ENCODE measurements at places on chromosomes 1 and 21.

DNA sequence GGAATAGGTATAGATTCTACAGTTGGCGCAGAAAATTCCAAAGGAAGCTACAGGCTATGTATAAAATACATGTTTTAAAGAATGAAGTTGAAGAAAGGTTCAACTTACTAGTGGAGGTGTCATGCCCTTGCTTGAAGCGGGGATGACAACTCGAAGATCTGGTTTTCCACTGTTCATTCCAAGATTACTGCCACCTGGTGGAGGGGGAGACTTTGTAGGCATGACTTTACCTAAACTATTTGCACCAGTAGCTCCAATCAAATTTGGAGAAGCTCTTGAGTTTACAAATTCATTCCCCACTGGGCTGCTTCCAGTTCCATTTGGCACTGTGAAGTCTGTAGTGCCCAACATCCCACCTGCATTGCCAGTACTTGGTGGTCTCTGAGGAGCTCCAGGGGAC is 81.7 kb downstream of the AXDND1 start:
- peak; percentile 15 for DNase-seq

GRCh38 chr1:229859026-229859425 is 208.0 kb upstream of the GALNT2 start:
- DNase-seq = no peak

DNA sequence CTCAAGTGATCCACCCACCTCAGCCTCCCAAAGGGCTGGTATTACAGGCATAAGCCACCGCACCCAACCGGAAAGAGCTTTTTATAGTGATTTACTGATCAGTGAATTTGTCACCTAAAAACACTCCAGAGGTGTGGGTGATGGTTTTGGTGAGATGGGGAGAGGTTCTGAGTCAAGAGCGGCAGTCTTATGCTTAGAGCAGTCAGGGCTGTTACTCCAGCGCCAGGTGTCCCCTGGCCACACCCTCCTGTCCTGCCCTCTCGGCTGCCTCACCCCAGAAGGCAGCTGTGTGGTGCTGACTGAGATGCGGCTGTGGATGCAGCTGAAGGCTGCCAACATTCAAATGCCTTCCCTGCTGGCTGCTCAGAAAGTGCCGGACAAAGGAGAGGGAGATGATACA is 94.5 kb upstream of the LPGAT1 start:
- no peak for DNase-seq

- no peak for DNase-seq
Measured at GRCh38 chr1:230544758-230545157, 97.5 kb upstream of the COG2 start.

DNA sequence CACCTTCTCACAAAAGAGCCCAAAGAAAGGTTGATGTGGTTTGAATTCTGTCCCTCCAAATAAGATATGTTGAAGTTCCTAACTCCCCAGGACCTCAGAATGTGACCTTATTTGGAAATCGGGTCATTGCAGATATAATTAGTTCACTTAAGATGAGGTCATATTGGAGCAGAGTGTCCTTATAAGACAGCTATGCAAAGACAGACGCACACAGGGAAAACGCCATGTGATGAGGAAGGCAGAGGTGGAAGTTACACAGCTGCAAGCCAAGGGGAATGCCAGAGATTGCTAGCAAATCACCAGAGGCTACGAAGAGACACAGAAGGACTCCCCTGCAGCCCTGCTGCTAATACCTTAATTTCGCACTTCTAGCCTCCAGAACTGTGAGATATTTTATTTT is 5.2 kb upstream of the ABCB10 start:
- no peak for DNase-seq

GRCh38 chr1:7985851-7986612 is 24.5 kb downstream of the PARK7 start:
- DNase-seq = no peak

- no peak for DNase-seq
Measured at GRCh38 chr1:47351305-47351704, 17.7 kb downstream of the CMPK1 start.

- DNase-seq = no peak
Measured at GRCh38 chr1:109914587-109915240, 4.1 kb downstream of the CSF1 start.

DNA sequence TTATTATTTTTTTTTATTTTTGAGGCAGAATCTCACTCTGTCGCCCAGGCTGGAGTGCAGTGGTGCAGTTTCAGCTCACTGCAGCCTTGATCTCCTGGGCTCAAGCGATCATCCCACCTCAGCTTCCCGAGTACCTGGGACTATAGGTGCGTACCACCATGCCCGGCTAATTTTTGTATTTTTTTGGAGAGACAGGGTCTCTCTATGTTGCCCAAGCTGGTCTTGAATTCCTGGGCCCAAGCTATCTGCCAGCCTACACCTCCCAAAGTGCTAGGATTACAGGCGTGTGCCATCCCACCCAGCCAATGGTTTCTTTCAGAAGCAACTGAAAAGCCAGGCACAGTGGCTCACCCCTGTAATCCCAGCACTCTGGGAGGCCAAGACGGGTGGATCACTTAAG is 2.3 kb downstream of the KRTCAP2 start:
- DNase-seq = no peak

DNA sequence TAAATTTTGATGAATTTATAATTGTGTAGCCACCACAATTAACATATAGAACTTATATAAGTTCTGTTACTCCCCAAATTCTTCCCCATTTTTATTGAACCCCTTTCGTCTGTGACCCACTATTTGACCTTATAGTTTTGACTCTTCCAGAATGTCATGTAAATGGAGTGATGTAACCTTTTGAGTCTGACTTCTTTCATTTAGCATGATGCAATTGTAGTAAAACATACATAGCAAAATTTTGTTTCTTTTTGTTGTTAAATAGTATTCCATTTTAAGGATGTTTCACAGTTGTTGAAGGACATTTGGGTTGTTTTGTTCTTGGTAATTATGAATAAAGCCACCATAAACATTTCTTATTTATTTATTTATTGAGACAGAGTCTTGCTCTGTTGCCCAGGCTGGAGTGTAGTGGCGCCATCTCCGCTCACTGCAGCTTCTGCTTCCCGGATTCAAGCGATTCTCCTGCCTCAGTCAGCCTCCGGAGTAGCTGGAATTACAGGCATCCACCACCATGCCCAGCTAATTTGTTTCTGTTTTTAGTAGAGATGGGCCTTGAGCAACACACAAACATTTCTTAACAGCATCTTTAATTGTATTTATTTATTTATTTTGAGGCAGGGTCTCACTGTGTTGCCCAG is 33.6 kb downstream of the RPRD2 start:
- no peak for DNase-seq

DNA sequence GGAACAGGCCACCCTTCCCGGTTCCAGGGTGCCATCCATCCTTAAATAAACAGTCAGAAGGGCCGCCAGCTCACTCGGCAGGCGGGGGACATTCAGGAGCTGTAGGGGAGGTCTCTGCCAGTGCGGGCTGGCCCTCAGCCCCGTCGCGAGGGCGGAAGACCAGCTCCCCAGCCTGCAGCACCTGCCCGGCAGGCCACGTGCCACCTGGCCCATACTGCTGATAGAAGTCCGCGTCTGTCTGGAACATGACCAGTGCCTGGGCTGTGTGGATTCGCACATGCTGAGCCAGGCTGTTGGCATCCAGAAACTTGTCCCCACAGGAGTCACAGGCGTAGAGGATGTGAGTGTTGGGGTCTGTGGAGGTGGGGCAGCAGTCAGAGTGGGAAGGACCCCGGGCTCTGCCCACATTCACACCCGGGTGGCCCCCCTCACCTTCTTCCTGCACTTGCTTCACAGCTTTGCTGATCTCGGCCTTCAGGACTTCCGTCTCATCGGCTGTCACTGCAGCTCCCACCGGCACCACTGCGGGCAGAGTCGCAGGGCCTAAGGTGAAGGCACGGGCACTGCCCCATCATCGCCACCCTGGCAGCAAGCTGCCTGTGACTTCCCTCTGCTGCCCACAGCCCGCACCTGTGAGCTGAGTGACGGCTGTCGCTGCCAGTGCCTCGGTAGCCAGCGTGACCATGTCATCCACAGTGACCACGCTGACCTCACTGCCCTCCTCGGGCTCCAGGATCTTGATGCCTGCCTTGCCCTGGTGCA is 33.8 kb downstream of the ZBTB17 start:
- DNase-seq = peak; percentile 3

GRCh38 chr1:44947774-44948311 is 38.6 kb downstream of the EIF2B3 start:
- no peak for DNase-seq

DNA sequence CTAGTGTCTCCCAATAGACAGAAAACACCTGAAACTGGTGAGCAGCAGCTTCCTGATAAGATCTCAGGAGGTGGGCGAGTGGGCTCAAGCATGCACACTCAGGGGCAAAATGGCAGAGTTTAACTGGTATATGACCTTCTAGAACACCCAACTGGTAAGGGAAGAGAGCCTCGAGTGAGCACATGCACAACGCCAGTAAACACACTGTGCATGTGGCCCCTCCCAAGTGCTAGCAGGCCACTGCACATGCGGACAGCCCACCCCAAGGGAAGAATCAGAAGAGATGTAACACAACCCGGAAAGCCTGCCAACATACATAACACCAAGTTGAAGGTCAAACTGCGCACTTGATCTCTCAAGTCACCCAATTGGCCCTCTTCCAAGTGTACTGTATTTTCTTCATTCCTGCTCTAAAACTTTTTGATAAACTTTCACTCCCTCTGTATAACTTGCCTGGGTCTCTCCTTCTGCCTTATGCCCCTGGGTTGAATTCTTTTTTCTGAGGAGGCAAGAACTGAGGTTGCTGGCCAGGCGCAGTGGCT is 138.2 kb downstream of the GLUL start:
- no peak for DNase-seq

DNA sequence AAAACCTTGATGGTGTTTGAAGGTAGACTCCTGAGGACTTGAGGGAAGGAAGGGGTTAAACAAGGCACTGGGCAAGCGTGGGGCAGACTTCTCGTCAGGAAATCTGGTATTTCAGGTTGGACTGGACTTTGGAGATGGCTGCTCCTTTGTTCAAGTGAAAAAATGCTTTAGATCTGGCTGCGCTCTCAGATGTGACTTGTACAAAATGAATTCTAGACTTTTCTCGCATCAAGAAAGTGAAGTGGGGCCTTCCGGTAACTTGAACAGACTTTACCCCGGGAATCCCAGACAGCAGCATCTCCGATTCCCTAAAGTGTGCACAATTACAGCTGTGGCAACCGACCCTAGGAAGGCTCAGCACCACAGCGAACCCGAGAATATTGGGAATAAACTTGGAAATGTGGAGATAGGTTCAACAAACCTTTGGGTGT is 44.3 kb upstream of the ERRFI1 start:
- no peak for DNase-seq

DNA sequence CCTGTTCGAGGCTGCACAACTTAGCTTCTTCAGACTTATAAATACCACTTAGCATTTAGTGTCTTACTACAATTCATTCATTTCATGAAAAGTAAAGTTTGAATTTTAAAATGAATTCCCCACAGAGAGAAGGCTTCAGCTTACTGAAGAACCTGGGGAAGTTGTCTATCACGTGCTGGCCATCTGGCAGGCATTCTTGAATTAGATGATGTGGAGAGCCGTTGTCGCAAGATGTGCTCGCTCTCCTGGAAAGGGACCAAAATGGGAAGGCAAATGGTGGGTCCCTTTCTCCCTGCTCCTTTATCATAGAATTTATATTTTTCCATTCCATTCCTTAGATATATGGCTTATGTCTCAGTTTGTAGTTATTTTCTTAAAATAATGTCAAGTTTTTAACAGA is 90.5 kb downstream of the CD247 start:
- DNase-seq = no peak

GRCh38 chr1:182086136-182086535 is 24.6 kb upstream of the ZNF648 start:
- no peak for DNase-seq

DNA sequence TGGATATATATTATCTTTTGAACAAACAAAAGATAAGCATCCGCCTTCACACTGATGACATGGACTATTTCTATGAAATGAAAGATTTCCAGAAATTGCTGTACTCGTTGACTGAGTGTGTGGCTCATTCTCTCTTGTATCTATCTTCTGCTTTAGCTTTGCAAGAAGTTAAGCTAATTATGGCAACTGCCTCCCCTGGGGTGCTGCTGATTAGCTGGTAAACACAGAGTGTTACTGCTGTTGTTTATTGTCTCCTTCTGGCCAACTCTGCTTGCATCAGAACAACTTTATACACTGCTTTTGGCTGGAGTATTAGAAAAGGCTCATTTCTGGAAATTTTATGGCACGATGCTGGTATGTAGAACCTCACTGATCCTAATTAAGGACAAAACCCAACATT is 95.6 kb upstream of the SNX7 start:
- no peak for DNase-seq

- no peak for DNase-seq
Measured at GRCh38 chr1:78830321-78830720, 176.2 kb downstream of the ADGRL4 start.

- no peak for DNase-seq
Measured at GRCh38 chr1:196877964-196878363, 9.9 kb upstream of the CFHR4 start.

DNA sequence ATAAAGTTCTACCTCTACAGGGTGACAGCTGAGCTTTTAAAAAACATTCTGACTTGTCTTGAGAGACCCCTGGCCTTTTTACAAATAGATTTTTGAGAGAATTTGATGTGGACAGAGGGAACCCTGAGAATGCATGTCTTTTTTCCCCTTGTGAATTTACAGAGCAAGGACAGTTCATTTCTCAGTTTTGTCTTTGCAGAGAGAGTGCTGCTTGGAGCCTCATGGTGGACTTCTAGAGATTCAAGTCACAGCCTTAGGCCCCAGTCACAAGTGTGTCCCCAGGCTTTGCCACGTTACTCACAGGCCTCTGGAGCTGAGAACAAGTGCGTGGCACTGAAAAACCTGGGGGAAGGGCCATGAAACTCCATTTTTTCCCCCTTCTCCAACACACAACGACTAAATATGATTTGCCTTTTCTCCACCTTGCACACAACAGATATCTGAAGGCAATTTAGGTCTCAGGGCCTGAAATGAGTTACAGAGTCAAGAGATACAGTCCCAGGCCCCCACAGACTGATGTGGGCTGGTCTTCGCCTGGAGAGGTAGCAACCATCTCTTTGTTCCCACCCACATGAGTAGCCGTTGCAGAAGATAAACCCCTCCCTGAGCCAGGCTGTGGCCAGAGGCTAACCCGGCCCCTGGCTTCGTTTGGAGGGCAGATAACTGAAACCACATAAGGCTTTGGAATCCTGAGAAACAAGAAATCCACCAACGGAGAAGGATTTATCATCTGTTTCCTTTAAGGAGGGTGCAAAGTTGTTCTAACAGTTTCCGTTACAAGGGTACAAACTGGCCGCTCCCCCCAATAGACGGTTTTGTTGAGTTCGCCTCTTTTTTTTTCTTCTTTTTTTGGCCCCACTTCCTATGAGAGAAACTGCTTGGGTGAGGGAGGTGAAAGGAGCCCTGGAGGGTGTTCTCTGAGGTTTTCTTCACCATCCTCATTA is 1.0 kb upstream of the PIGV start:
- DNase-seq = peak; percentile 48

DNA sequence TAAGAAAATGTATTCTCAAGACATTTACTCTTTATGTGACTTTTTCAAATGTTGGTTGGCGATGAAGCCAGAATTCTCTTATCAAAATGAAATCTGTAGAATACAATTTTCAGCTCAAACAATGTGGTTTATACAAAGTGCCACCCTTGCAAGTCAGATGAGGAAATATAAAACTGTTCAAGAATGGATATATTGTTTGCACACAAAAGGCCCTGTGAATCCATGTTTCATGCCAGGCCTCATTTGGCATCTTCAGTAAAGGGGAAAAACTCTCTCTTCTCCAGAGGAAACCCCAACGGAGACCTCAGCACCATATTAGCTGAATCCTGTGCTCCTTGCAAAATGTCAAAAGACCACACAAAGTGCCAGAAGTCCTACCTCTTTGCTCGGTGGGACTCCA is 310.4 kb downstream of the RRAGC start:
- DNase-seq = no peak
